ENCODE measurements at places on chromosomes 2 and 18.

DNA sequence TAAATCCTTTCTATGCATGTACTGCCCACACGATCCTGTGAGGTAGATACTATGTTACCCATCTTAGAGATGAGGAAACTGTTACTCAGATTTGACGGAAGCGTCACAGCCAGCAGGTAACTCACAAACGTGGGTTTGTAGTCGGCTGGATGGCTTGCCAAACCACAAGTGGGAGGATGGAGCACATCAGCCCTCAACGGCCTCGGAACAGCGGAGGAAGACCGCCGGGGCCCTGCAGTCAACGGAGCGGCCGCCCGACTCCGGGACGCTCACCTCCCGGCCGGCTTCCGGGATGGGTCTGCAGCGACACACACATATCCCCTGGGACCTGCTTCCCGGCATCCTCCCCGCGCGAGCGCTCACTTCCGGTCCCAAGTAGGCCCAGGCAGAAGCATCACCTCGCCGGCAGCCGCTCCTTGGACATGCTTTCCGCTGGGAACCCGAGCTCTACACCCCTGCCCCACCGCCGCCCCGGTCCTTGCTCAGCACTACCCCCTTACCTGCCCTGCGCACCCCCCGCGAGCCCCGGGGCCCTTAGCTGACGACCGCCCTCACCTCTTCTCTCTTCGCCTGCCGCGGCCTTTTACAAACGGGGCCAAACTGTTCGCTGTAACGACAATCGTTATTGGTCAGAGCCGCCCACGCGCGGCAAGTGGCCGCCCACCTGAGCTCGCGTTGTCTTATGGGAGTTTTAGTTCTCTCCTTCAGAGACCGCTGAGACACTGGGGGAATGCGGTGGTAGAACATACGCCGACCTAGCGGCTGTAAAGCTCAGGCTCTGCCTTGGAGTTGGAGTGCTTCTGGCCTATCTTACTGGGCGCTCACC, at the start of gene C2orf42:
Gene C2orf42, minus strand, starts transcription at position 602 of the 826 bp plus-strand sequence. CDS start 9,034 bp downstream, outside the sequence.
- DNase-seq, result peak; percentile 97

- no peak for DNase-seq
These were observed 16.7 kb downstream of the RAMP1 start for GRCh38 chr2:237876061-237876526.

DNA sequence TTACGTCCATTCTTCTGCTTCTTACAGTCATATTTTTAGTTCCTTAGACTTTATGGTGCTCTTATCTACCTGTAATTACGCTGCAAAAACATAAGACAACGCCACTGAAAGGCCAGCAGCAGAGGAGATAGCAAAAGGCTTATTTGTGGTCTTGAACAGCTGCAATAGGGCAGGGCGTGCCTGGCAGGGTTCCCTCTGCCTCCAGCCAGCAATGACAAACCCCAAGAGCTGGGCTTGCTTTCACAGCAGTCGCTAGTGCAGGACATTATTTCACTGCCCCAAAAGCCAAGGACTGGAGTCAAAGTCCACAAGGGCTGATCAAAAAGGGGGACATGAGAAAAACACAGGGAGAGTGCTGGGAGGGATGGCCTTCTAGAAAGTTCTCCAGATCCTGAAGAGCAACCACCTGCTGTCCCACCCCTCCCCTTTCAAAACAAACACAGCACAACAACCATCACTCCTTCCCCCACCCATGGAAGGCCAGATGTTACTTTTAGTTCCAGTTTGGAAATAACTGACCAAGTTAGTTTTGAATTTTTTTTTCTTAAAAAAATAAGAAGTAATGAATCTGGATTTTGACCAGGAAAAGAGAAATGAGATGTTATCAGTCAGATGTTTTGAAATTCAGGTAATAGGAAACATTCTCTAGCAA, 127.8 kb downstream of the RBMS1 start:
- DNase-seq, result no peak

DNA sequence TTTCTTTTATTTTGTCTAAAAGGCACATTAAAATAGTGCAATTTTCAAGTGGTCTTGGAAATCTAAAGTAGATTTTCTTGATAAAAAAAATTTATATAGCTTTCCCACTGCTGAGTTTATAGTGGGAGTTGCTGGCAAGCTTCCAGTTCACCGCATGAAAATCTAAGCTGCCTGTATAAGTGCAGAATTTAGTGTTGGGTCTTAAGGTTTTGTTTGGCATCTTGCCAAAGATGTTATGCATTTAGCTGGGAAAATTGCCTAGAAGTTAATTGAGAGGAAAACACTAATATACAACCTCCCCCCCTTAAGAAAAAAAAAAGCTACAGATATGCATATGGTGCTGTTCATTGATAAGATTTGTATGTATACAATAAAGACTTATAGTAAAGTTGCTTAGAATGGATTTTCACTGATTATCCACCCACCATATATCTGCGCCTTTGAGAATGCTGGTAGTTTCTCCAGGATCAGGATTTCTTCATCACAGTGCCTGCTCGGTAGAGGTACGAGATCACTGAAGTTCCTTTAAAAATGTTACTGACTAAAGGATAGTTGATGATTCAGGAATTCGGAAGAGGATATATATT, 803.2 kb upstream of the POU3F3 start:
- DNase-seq, result no peak

GRCh38 chr2:204504594-204504993, 40.7 kb upstream of the PARD3B start:
- DNase-seq, result no peak

- no peak for DNase-seq
These were observed 87.8 kb upstream of the ASB18 start for GRCh38 chr2:236351966-236352525.
